MM.1S (cell line): ENCODE measurements at places on chromosomes 5 and 9.

- DNase-seq: no peak
Observed at GRCh38 chr9:98964201-98964600, 20.5 kb downstream of the COL15A1 start.

DNA sequence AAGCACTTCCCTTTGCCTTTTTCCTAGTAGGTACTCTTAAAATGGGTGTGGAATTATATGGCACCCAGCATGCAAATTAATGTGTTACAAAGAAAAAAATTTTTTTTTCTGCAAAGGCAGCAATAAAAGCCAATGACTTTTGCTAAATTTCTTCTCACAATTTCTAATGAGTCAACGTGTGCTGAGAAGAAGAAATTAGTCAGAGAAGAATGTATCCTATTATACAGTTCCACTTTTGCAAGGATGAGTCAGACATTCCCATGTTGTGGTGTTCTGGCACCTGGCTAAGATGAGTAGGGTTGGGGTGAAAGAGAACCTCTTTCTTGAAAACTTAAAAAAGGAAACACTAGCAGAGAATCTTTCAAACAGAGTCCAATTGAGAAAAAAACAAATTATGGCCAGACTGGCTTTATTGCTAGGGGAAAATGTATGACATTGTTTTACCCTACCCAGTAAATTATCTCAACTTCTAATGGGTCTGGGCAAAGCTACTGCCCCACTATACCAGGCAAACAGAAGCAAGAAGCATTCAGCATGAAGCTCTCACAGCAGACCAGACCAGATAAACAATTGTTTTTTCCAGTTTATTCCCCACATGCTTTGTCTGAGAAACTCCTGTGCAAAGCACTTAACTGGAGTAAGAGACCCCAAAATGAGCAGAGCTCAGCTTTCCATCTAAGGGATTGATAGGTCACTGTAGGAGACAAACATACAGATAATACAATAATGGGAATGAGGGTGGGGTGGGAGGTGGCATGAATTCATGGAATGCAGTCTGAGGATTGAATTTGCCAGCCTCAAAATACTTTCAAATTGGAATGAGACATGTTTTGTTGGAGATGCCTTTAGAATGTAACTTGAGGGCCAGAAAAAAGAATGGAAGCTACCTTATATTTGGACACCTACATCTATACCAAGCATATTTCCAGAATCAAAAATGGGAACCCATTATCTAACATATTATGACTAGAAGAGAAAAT is 220.8 kb upstream of the RFX3 start:
- DNase-seq: no peak

- no peak for DNase-seq
Observed at GRCh38 chr5:2751592-2752021, at the start of gene IRX2. IRX2 (minus strand) TSS chr5:2751677; CDS start chr5:2751413, 264 bp downstream.

- no peak for DNase-seq
Observed at GRCh38 chr5:146788898-146789297, 89.7 kb downstream of the PPP2R2B start.

- DNase-seq: no peak
Observed at GRCh38 chr5:40877371-40877988, 31.8 kb upstream of the C7 start.

GRCh38 chr9:136902259-136902821 is 16.0 kb downstream of the TRAF2 start:
- peak; percentile 97 for DNase-seq

- no peak for DNase-seq
Observed at GRCh38 chr9:13027879-13028278, 251.6 kb downstream of the MPDZ start.

DNA sequence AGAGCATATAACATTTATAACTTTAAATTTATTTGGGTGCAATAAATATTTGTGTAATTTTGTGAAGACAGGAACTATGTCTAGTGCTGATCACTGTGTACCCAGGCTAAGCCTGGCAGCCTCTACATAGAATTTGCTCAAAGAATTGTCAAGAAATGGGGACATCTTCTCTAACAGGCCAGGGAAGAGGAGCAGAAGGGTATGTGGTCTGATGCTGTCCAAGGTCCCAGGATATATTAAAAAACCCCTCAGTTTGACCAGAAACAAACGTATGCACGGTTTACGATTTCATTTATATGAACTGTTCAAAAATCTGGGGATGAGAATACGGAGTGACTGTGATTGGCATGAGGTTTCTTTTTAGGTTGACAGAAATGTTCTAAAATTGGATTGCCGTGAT is 55.9 kb downstream of the MAT2B start:
- no peak for DNase-seq

GRCh38 chr5:132065351-132065937 is 5.0 kb downstream of the IL3 start:
- peak; percentile 67 for DNase-seq

GRCh38 chr9:122179054-122179689 is 19.5 kb downstream of the MORN5 start:
- no peak for DNase-seq

DNA sequence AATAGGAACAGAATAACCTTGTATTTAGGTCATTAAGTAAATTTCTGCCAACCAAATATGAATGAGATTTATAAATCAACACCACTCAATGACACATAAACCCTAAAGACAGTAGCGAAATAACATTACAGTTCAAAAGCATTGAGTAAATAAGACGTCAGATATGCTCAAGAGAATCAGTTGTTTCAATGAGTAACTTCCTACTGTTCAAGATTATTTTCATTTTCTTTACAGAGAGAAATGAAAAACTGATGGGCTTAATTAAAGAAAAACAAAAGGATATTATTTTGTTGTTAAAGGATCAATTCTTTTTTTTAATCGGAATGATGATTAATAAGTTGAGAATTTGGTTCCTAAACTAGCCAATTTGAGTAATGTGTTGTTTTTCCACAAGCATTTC is 150.1 kb downstream of the BNC2 start:
- DNase-seq: no peak

DNA sequence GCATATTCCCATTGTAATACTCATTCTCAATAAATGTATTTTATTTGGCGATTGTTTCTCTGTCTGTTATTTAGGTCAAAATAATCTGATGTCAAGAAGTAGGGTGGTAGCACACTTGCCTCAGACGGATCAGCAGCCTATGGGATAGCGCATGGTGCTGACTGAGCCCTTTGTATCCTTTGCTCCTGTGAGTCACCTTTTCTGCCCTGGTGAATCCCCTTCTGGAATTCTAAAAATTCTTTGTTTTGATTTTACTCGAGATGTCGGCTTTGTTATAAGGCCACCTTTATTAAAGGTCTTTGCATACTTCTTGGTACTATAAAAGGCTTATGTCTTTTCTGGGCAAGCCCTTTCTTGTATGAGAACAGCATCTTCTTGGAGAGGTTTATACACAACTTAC is 1187.8 kb downstream of the CDH9 start:
- DNase-seq: no peak

GRCh38 chr9:123772374-123772773 is 157.6 kb downstream of the DENND1A start:
- no peak for DNase-seq

- DNase-seq: no peak
Observed at GRCh38 chr9:124212381-124213050, 45.2 kb upstream of the NEK6 start.

- DNase-seq: no peak
Observed at GRCh38 chr9:5866685-5867084, 24.0 kb upstream of the MLANA start.

GRCh38 chr5:31770132-31770720 is 131.3 kb downstream of the PDZD2 start:
- DNase-seq: no peak

DNA sequence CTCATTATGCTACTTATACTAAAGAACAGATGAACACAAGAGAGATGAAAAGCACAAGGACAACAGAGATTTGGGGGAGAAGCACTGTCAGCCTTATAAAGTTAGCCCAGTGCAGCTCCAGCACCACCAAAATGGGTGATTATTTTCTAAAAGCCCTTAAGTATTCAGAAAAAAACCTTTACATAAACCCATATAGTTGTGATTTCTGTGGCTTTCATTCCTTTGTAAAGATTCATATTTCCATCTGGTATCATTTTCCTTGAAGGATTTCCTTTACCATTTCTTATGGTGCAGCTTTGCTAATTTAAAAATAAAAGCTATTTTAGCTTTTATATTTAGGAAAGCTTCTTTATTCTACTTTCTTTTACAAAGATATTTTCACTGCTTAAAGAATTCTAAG is 311.0 kb downstream of the TMEM167A start:
- DNase-seq: no peak

DNA sequence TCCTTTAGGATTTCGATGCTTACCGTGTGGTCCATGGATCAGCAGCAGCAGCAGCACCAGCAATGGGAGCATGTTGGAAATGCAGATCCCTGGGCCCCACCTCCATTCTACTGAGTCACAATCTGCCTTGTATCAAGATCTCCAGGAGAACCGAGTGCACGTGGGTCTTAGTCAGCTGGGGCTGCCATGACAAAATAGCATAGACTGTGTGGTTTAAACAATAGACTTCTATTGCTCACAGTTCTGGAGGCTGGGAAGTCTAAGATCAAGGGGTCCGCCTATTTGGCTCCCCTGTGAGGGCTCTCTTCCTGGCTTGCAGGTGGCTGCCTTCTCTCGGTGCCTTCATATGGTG is 1.3 kb upstream of the PROP1 start:
- DNase-seq: no peak

- peak; percentile 78 for DNase-seq
Observed at GRCh38 chr5:126777257-126777974, 480 bp downstream of the LMNB1 start.

DNA sequence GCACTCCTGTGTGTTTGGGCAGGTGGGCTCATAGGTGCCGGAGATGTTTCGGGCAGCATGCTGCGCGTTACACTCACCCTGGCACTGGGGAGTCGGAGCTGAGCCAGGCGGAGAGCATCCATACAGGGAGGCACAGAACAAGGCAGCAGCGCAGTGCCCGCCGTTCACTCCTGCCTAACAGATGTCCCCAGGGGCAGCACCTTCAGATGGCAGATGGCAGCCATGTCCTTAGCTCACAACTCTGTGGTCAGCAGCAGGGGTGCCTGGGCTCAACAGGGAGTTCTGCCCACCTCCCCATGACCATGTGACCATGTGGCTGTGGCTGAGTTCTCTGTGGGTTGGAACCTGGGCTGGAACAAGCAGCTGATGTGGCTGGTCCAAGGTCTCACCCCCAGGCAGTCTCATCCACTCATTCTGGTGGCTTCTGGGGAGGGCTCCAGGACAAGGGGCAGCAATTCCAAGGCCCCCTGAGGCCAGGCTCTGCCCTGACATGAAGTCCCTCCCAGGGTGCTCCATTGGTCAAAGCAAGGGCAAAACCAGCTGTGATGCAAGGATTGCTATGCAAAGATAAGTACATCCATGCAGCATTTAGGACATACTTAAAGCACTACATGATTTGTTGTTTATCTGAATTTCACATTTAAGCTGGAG is 64.2 kb downstream of the MRPL36 start:
- no peak for DNase-seq

DNA sequence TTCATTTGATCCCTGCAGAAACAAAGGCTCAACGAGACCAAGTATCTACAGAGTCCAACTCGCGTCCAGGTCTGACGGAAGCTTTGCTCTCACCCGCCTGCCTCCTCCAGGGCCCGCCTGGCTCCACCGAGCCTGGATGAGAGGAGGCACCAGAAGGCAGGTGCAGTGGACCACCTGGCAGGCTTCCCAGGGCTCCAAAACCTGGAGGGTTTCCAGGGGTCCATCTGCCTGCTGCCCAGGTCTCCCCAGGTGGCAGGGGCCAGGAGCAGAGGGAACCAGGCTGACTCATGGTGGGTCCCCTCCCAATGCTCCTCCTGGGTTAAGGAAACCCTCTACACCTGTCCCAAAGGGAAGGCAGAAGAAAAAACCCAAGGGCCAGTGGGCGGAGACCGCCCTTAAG is 59.5 kb downstream of the VAV2 start:
- DNase-seq: no peak

DNA sequence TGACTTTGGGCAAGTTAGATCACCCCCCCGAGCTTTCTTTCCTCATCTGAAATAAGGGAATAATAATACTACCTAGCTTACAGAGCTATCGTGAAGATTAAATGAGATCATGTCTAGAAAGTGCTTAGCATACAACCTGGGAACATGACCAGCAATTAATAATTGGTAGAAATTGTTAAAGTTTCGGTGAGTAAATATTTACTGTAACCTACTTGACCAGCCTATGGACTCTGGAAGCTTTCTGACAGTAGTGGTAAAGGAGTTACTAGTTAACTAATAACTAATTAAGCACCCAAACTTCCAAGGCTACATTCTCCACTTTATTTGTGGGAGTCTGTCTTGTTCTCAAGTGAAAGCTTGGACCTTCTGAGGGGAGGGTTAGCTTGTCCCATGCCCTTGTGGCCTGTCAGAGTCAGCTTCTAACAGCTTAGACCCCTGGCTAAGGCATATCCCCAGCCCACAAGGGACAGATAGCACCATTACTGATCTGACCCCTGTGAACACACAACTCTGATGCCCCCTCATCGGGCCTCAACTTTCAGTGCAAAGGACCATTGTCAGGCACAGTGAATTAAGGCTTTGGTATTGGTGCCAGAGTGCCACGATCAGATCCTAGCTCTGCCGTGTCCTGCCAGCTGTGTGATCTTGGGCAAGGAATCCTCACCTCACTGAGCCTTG is 58.7 kb upstream of the SAP30L start:
- no peak for DNase-seq

DNA sequence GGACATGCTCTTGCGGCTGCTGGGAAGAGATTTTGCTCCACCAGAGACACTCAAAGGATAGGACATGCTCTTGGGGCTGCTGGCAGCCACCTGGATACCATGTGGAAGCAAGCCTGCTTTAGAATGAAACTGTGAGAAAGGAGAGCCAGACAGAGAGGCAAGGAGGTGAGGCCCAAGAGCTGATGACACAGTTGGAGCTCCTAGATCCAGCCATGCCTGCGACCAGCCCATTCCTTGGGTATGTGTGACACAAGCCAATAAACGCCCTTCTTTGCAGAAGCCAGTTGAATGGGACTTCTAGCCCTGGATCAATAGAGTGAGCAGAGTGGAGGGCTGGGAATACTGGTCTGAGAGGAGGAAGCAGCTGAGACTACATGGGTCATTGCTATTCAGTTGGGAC is 69.6 kb downstream of the SMIM23 start:
- DNase-seq: no peak

GRCh38 chr5:9356351-9356825 is 189.5 kb downstream of the SEMA5A start:
- no peak for DNase-seq

DNA sequence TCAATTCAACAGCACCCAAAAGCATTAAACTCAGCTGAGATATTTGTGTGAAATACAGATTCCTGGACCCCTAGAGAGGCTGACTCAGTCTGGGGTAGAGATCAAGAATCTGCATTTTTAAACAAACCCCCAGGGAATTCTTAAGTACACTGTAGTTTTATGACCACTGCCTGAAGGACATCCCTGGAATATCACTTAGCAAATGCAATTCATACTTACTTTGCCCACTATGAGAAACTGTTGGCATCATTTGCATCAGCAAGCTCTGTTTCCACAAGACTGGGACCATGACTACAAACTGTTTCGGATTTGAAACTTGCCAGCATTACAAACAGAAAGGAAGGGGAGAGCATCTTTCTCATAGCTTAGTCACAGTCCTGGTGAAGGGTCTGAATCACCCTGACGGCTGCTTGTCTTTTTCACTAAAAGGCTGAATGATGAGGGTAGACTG is 63.7 kb downstream of the MLLT3 start:
- no peak for DNase-seq
